BJ (cell line): ENCODE measurements at places on chromosomes 4 and X. TPM values are rescaled to one million over a fixed set of nuclear protein-coding genes. Genes with fewer than 3 reads are reported as not detected.
A peak's percentile ranks its signal among the peaks of the same experiment; 100 is the strongest.

DNA sequence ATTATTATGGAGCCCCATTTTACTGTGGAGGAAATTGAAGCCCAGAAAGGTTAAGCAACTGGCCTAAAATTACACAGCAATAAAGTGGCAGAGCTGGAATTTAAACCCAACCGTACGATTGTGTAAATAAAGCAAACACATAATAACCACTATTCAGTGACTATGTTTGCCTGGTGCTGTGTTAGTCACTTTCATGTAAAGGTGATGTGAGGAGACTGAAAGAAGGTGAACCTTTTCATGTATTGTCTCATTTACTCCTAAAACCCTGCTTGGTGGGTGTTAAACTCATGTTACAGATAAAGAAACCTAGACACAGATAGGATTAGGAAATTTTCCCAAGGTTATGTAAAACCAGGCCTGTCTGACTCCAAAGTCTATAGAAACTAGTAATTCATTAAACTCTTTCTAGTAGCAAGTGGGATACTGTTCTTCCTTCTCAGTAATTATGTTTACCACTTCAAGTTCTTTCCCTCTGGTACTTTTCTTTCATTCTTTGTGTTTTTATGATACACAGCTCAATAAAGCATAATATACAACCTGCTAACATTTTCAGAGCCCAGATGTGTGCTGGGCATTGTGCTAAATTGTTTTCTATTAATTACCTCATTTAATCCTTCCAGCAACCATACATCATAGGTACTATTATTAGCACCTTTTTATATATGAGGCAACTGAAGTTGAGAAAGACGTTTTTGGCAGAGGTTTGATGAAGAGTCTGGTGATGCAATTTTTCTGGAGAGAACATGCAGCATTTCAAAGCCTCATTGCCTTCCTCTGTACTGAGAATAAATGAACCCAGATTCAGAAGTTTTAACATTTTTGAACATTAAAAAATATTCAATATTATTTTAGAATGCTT, 202.7 kb downstream of the SPRY1 start:
- DNase-seq, result no peak

DNA sequence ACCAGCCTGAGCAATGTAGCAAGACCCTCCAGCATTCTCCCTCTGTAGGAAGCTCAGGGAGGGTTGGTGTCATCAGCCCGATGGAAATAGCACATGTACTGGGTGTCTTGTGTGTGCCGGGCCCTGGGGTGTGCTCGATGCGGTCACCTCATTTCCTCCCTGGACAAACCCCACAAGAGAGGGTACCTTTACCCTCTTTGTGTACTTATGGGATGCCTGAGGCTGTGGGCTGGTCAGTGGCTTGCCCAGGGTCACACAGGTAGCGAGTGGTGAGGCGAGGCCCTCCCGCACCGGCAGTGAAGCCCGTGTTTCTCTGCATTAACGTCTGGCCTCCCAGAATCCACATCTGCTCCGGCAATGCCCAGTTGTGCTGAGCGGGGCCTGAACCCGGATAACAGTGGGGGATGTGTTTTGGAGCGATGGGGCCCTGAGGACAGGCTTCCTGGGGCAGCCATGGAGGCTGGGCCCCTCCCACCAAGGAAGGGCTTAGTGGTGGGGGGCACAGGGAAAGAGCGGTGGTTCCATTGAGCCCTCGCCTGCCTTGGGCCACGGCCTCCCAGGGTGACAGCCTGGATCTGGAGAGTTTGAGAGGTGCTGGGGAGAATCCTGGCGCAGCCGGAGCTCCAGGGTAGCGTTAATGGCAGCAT, 8.1 kb downstream of the PSAPL1 start:
- DNase-seq, result no peak

DNA sequence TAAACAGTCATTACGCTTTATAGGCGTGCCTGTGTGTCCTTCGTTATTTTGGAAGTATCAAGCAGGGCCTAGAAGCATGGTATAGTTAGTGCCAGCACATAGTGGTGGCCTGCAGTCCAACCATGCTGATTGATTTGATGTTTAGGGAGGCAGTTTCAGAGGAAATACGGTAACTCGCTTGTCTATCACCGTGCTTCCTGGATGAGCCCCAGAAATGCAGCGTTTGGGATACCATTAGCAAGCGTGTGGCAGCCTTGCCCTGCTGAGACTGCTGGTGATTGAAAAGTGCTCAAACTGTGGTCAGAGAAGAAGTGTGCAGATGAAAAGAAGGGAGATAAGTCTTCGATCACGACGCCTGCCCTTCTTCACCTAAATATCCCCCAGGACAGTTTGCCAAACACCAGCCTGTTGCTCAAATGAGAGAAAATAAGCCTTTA, 158.4 kb downstream of the CHIC2 start:
- DNase-seq, result no peak

DNA sequence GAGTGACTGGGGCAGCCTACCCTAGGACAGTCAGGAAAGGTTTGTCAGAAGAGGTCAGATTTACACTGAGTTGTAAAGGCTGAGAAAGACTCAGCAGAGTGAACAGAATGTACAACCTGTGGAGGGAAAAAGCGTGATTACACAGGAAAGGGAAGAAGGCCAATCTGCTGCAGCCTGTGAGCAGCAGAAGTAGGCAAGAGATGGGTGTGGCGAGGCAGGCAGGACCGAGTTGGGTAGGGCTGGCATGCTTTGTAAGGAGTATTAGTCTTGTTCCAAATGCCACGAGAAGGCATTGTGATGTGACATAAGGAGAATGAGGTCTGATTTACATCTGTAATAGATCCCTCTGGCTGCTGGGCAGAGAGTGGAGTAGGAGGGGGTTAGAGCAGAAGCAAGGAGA, 12.6 kb downstream of the SGMS2 start:
- no peak for DNase-seq

- DNase-seq, result no peak
Observed at GRCh38 chrX:33385546-33385945, 174.2 kb upstream of the DMD start.

- DNase-seq, result no peak
Observed at GRCh38 chr4:90824266-90825150, 697.3 kb downstream of the CCSER1 start.

DNA sequence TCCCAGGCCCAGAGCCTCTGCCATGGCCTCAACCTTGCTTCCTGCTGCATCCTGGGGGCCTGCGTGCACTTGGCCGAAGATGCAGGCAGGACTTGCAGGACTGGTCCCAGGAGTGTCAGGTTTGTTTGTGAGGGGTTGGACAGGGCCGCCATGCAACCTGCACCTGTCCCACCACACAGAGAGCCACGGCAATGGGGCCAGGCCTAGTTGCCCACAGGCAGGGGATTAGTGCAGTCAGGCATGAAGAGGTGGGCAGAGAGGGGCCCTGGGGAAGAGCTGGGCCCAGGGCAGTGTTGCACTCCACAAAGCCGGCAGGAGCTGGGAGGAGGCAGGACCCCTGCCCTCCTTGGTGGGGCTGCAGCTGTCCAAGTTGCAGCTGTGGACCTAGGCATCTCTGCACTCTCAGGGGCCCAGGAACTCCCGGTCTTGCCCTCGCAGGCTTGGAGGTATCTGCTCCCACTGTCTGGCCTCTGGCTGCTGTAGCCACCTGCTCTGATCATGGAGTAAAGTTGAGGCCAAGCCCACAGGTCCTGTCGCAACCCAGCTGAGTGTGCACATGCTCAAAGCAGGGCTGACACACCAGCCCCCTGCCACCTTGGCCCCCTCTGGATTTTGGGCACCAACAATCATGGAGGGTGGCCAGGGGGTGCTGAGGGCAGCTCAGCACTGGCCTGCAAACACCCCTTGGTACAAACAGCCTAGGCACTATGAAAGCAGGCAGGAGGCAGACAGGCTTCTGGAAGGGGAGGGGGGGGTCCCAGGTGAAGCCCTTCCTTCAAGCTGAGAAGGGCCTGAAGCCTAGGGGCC, 190.4 kb upstream of the PCDH10 start:
- DNase-seq, result no peak

GRCh38 chr4:150581056-150581605, 820 bp upstream of the MAB21L2 start:
- no peak for DNase-seq

DNA sequence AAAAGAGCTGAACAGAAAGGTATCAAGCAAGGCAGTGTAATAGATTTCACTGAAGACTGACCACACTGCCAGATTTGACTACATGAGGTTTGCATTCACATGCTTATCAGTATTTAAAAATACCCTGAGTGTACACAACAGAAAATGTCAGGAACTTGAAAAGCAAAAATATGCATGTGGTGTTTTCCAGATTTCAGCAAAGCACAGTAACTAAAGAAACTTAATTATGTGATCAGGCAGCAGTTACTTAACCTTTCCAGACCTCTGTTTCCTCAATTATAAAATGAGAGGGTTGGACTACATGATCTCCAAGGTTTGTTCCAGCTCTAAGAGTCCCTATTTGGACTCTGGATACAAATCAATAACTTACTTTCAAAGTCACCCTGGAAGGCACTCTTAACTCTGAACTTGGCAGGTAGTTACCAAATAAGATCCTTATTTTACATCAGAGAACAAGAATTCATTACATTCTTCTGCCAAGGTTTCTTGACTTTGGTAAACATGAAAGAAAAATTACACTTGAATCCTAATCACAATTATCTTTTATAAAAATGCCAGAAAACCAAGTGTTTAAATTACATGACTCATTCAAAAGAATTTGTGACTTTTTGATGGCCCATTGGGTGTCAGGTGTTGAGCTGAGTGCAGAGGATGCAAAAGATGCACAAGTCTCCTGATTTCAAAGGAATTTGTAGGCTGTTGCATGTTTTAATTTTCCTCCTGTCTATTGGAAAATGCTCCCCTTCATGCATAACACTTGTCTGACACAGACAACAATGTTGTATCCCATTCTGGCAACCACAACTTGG, 241.6 kb downstream of the MGST2 start:
- DNase-seq, result no peak

GRCh38 chr4:127355743-127356142, 277.0 kb upstream of the INTU start:
- DNase-seq, result no peak

DNA sequence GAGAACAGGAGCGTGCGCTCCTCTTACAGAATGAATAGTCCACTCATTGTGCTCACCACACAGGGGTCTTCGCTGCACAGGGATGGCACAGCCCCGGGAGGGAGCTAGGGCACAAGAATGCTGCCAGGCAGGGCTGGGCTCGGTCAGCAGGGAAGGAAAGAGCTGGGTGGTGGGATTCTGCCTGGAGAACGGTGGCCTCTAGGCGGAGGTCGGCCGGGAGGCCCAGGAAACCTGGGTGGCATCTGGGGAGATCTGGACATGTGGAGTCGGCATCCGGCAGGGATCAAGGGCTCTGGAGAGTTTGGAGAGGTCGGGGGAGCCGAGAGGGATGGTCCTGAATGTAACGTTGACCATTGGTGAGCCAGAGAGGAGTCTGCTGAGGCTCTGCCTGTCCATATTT, 46.5 kb upstream of the PSAPL1 start:
- DNase-seq, result no peak

GRCh38 chr4:186878203-186878776, 154.6 kb upstream of the FAT1 start:
- DNase-seq, result peak; percentile 46

DNA sequence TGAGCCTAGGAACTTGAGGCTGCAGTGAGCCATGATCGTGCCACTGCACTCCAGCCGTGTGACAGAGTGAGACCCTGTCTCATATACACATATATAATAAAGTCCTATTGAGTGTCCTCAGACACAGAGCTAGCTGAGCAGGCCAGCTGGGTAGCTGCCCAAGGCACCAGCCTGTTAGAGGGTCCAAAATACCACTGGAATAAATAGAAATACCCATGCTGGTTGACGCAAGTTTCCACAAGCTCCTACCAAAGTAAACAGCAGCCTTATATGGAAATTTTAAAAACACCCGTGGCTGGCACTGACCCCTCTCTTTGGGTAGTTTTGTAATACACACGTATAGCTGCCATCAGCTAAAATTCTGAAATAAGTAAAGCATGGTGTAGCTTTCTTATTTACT, 348.6 kb downstream of the BCOR start:
- DNase-seq, result no peak

GRCh38 chrX:19627081-19627480, 111.8 kb upstream of the MAP3K15 start:
- DNase-seq, result no peak

DNA sequence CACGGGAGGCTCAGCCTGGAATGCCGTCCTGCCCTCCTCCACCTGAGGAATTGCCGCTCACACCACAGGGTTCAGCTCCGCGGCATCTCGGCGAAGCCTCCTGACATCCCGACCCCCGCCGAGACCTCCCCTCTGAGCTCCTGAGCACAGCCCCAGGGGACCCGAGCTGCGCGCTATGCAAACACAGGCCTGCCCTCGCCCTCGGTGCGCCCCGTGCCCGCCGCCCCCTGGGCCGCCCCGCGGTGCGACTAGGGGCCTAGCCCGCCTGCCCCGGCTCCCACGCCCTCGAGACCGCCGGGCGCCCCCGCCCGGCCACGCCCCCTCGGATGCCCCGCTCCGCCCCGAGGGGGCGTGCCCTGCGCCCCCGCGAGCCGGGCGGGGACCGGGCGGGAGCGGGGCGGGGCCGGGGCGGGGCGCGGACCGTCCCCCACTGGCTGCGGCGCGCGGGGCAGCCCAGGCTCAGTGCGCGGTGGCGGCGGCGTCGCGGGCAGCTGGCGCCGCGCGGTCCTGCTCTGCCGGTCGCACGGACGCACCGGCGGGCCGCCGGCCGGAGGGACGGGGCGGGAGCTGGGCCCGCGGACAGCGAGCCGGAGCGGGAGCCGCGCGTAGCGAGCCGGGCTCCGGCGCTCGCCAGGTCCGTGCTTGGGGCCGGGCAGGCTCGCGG, at the start of gene FGFR3:
FGFR3 (plus strand) TSS at position 462 of the 664 bp plus-strand sequence. CDS start 642 bp downstream, outside the sequence.
- DNase-seq, result no peak

DNA sequence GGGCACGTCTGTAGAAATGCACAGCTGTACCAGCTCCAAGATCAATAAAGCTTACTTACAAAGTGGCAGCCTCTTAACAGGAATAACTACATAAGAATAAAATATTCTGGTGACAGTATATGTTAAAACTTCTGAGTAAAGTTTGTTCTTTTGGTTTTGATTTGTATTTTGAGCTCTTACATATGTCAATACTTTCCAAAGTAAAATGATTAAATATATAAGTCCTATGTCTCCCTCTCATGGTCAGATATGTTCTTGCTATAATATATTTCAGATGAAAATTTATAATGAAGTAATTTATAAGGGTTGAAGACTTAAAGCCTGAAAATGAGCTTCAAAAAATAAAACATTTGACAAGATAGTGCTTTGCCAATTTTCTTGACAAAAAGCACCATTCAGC, 254.4 kb downstream of the NPFFR2 start:
- no peak for DNase-seq

DNA sequence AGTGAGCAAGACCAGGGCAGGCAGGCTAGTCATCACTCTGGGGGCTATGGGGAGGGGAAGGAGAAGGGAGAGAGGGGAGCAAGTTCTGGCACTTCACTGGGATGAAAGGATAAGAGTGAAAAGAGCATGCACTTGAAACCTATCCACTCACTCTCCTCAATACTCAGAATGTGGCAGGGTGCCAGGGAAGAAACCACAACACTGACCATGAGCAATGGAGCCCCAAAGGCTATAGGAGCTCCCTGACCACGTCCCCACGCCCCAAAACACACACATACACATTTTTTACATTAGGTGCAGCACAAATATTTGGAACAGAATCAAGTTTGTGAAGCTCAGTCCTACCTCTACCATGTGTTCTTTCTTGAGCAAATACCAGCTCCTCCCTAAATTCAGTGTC, 132.2 kb downstream of the IDS start:
- DNase-seq, result no peak

FAM241A gene
- polyA plus RNA-seq, result 0.45 and 0.91 TPM in 2 replicates

F8 gene
- polyA plus RNA-seq, result 2.7 and 3.4 TPM in 2 replicates

PAGE4 gene
- not detected in 2 replicates for polyA plus RNA-seq

COL4A6 gene
- 0.05 and 0.09 TPM in 2 replicates for polyA plus RNA-seq

DCAF8L1 gene
- polyA plus RNA-seq, result not detected in 2 replicates

KIAA1210 gene
- polyA plus RNA-seq, result not detected in 2 replicates

FAT1 gene
- polyA plus RNA-seq, result 351 and 489 TPM in 2 replicates

ASB11 gene
- not detected in 2 replicates for polyA plus RNA-seq

ZNF81 gene
- 2.6 and 3.9 TPM in 2 replicates for polyA plus RNA-seq

MGAT4D gene
- polyA plus RNA-seq, result not detected in 2 replicates

XAGE1A gene
- not detected in 2 replicates for polyA plus RNA-seq

CLGN gene
- 0.06 TPM in 1 of 2 replicates, not detected in the other for polyA plus RNA-seq
